ENCODE measurements at places on chromosomes 6 and 20. TPM values are rescaled to one million over a fixed set of nuclear protein-coding genes. Genes with fewer than 3 reads are reported as not detected.
A peak's percentile ranks its signal among the peaks of the same experiment; 100 is the strongest.

The MAP3K5 gene
- total RNA-seq = 48.4 TPM

The HSPA12B gene
- 10.8 TPM for total RNA-seq

The CST11 gene
- total RNA-seq = not detected

The VARS2 gene
- 16.0 TPM for total RNA-seq

The SOX18 gene
- 43.2 TPM for total RNA-seq

The NKAPL gene
- total RNA-seq = 3.2 TPM

The RWDD2A gene
- total RNA-seq = 4.7 TPM

The POPDC3 gene
- not detected for total RNA-seq

DNA sequence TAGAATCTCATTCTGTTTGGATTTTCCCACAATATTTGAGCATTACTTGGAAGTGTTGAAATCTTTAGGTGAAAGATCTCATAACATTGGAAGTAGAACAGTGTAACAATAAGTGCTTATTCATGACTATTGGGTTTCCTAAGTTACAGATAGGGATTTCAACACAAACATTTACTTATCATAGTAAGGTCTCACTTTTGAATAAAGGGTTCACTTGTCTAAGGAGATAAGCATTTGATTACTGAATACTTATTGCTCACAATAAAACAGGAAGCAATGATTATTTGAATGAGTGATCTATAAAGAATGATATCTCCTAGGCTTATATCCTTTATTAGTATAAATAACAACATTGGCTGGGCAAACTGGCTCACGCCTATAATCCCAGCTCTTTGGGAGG lies 14.8 kb downstream of the DDX43 start:
- DNase-seq = no peak

DNA sequence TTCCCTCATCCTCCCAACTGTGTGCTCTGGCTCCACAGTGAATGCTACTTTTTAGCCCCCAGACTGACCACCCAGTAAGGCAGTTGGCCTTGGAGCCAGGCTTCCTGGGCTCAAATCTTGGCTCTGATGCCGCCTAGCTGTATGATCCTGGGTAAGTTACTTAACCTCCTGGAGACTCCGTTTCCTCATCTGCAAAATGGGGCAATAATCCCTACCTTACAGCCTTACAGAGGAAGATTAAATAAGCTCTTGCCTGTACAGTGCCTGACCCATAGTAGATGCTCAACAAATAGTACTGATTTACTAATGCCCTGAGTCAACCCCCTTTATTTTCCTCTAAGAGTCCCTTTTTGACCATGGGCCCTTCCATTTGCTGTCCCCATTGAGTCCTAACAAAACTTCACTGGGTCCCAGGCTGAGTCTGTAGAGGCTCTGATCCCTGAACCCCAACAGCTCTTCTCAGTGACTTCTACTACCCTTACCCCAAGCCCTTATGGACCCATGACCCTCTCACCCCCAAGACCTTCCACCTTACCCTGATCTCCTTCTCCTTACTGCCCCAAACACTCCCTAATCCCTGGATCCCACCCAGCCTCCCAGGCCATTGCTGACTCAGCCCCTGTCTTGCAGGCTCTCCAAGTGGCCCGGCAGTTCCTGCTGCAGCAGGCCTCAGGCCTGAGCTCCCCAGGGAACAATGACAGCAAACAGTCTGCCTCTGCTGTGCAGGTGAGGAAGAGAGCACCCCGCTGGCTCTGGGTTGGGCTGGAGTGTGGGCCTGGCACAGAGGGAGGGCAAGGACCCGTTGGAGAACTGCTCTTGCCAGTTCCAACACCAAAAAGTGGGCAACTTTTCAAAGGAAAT lies 31.4 kb downstream of the FOXP4 start:
- no peak for DNase-seq

DNA sequence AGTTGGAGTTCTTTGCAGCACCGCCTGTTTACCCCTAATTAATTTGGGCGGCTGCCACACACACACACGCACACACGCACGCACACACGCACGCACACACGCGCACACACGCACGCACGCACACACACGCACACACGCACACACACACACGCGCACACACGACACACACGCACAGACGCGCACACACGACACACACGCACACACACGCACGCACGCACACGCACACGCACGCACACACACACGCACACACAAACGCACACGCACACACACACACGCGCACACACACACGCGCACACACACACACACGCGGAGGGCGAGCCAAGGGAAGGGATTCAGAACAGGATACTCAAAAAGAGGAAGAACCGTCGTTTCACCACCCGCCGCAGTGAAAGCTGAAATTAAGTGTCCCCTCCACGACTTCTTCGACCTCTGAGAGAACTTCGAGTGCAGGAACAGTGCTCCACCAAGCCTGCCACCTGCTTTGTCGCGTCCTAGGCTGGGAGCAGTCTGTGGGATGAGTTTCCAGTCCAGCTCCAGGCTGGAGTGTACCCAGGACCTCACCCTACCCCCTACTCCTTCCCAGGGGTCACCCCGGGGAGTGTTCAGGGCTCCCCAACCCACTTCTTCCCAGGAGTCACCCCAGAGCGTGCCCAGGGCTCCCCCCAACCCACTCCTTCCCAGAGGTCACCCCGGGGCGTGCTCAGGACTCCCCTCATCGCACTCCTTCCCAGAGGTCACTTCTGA lies 1.1 kb downstream of the RNASET2 start:
- DNase-seq = peak; percentile 77

GRCh38 chr6:159966981-159967380 lies 1.9 kb upstream of the IGF2R start:
- no peak for DNase-seq

- DNase-seq = no peak
These were observed 123.5 kb upstream of the SAMD5 start for GRCh38 chr6:147384737-147385710.

- DNase-seq = no peak
These were observed 59.2 kb downstream of the POPDC3 start for GRCh38 chr6:105120570-105120969.

- DNase-seq = no peak
These were observed 13.3 kb downstream of the NKX2-2 start for GRCh38 chr20:21500599-21500998.

DNA sequence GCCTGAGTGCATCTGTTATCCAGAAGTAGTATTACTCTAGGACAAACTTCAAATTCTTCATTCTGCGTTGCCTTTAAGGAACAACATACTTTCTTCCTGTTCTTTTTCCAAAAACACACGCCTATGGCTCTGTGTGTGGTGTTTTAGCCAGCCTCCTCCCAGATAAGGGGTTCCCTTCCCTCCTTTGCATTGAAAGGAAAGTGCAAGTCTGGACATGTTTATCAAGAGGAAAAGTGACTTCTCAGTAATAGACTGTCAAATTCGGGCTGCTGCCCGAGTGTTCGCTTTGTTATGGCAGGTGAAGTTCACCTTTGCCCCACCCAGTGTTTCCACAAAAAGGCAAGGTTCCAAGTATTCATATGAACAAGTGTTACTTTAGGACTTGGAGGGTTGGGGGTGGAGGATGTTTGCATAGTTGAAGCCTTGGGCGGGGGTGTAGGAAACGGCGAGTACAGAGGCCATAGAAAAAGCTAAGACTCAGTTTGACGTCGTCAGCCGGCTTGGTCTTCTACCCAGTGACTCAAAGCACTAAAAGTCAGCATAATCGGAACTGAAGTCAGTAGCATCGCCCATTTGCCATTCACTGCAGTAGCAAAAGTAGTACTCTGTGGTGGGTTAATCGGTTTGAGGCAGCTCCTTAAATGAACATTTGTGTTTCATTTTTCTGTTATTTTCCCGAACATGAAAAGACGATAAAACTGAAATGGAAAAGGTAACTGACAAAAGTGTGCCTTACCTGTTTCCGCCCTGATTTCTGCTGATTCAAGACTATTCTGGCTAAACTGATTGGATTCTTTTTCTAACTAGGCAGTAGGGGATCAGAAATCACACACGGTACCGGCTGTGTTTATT lies 12.5 kb downstream of the PRDM1 start:
- DNase-seq = peak; percentile 51

GRCh38 chr6:24401458-24401857 lies 1.3 kb upstream of the MRS2 start:
- no peak for DNase-seq

DNA sequence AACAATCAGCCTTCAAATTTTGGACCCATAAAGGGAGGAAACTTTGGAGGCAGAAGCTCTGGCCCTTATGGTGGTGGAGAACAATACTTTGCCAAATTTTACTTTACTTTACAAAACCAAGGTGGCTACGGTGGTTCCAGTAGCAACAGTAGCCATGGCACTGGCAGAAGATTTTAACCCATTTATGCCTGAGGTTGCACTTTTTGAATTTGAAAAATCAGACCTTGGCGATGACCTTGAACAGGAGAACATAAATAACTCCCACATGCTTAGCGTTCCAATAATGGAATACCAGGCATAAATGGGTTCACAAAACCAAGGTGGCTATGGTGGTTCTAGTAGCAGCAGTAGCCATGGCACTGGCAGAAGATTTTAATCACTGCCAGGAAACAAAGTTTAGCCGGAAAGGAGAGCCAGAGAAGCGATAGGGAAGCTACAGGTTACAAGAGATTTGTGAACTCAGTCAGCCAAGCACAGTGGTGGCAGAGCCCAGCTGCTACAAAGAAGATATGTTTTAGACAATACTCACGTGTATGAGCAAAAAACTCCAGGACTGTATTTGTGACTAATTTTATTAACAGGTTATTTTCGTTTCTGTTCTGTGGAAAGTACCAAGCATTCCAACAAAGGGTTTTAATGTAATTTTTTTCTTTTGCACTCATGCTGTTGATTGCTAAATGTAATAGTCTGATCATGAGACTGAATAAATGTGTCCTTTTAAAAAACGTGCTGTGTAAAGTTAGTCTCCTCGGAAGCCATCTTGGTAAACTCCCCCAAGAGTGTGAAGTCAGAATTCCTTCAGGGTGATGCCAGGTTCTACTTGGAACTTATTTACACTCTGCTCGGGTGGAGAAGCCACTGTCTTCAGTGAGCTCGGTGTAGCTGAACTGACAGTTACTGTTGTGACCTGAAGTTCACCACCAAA lies 6.7 kb downstream of the SFT2D1 start:
- no peak for DNase-seq

- DNase-seq = no peak
These were observed 41.2 kb downstream of the SNX9 start for GRCh38 chr6:157864185-157864761.

DNA sequence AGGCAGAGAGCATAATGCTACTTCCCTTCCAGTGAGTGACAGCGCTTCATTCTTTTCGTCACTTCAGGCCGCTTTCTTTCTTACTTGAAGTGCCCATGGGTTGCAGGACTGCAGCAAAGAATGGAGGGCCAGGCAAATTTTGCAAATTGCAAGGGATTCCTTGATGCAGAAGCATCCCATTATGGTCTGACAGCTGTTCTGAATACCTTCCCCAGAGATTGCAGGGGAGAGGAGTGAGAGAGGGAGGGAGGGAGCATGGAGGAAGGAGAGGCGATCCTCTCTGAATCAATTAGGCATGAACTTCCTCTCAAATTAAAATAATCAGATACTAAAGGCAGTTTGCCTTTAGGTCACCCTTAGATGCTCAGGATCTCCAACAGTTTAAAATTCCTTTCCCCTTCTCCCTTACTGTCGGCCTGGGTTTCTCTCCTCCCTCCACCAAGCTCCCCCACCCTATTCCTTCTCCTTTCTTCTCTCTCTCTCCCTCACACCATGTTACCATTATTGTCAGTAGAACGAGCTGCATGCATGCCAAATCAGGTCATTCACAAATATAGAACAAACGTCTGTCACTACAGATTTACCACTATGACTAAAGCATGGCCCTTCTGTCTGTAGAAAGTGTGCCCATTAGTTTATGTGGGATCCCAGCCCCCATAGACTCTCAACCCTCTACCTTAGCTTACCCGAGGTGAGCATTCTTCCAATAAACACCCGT lies 289.2 kb downstream of the CD83 start:
- DNase-seq = no peak

DNA sequence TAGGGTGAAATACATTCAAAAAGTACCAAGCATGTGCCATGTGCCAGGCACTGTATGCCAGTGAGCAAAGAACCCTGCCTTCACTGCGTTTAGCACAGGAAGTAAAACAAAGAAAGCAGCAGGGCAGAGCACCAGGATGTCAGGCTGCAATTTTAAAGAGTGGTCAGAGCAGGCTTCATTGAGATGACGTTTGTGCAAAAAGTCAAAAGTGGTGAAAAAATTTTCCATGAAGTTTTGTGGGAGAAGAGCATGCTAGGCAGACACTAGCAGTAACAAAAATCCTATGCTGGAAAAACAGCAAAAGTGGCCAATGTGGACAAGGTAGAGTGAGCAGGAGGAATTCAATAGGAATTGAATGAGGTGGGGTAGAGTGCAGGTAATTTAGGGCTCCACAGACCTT lies 31.3 kb downstream of the AKIRIN2 start:
- DNase-seq = no peak

DNA sequence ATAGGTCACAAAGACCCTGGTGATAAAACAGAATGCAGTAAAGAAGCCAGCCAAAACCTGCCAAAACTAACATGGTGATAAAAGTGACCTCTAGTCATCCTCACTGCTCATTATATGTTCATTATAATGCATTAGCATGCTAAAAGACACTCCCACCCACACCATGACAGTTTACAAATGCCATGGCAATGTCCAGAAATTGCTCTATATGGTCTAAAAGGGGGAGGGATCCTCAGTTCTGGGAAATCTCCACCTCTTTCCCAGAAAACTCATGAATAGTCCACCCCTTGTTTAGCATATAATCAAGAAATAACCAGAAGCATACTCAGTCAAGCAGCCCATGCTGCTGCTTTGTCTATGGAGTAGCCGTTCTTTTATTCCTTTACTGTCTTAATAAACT lies 40.4 kb upstream of the MC3R start:
- no peak for DNase-seq

DNA sequence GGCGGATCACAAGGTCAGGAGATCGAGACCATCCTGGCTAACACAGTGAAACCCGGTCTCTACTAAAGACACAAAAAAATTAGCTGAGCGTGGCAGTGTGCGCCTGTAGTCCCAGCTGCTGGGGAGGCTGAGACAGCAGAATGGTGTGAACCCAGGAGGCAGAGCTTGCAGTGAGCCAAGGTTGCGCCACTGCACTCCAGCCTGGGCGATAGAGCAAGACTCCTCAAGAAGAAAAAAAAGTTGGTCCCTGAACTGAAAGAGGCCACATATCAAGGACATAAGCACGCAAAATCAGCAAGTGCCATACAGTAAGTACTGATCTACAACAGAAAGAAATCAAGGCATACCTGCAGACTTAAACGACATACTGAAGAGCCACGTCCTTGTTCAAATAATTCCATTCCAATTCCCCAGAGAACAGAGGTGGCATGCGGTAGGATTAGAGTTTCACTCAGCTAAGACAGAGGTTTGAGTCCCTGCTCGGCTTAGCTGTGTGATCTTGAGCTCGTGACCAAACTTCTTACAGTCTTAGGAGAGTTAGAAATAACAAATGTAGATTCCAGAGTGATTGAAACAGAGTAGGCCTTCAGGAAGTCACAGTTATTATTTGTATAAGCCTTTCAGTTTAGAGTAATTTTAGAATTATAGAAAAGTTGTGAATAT lies 29.2 kb downstream of the B4GALT5 start:
- DNase-seq = no peak

DNA sequence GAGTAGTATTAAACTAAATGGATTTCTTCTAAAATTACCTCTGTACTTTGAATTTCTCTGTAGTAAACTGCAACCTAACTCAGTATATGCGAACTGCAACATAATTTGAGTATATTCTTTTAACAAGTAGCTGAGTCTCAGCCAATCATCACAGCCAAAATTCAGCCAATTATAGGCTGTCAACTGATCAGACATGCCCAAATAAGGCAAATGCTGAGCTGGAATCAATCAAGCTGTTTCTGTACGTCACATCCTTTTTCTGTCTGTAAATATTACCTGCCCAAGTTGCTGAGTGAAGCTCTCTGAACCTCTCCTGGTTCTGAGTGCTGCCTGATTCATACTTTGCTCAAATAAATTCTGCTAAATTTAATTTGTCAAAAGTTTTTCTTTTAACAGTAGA lies 9.5 kb upstream of the C6orf58 start:
- DNase-seq = no peak

GRCh38 chr20:10476319-10476724 lies 41.2 kb downstream of the SLX4IP start:
- no peak for DNase-seq
